ENCODE measurements at places on chromosomes 5 and 9.

DNA sequence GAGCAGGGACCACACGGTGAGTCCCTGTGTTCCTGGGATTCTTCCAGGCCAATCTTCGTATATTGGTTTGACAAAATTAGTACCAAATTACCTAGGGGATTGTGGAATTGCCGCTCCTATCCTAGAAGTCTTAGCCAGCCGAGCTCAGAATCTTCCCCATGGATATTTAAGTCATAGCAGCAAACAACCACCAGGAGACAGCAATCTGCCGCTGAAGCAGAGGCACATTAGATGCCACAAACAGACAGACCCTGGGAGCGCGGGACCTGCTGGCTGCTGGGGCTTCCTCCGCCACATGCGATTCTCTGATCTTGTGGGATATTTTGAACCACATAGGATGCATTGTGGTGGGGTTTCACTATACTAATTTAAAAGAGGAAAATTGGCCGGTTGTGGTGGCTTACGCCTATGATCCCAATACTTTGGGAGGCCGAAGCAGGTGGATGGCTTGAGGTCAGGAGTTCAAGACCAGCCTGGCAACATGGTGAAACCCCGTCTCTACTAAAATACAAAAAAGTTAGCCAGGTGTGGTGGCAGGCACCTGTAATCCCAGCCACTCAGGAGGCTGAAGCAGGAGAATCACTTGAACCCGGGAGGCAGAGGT, 31.7 kb upstream of the ZBTB43 start:
- DNase-seq = no peak

DNA sequence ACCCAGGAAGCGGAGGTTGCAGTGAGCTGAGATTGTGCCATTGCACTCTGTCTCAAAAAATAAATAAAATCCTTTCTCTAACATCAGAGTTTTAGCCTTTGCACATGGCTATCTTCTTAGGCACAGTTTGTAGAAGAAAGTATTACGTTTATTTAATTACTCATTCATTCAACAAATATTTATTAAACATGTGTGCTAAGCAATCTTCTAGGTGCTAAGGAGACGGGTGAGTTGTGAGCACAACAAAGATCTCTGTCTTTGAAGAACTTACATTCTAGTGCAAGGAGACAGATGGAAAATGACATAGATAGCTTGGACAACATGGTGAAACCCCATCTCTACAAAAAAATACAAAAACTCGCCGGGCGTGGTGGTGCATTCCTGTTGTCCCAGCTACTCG, 122.3 kb upstream of the MYO10 start:
- DNase-seq = no peak

- no peak for DNase-seq
These were observed at the start of gene CXXC5 for GRCh38 chr5:139648205-139649081. TSS of gene CXXC5 (plus strand) at chr5:139648349. CDS start at chr5:139680524, 32,175 bp downstream.

GRCh38 chr9:135183069-135183468, 95.6 kb downstream of the OLFM1 start:
- no peak for DNase-seq

DNA sequence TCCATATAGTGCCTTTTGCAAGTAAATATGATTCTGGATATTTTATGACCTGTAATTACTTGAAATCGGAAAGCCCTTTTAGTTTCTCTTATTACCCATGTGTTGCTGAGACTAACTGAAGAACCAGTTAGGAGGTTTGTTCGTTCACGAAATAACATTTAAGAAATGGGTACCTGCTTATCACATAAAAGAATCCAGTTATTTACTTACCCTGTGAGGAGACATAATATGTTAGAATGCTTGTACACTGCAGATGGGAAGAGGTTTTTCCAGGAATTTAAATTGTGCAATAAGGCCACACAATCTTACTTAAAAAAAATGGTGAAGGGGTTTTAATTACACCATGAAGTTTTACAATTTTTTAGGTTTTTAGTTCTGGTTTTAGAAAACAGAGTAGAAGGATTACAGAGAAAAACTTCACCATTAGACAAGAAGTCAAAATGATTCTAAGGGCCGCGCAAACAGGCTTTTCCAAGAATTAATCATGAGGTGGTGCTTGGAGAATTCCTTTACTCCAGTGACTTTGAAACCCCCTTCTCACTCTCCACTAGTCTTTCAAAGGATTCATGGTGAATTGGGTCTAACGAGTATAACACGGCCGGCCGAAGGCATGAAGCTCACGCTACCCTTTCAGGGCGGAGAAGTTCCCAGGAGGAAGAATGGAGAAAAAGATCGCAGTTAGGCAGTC, 1.1 kb upstream of the PTGER4 start:
- no peak for DNase-seq

GRCh38 chr9:99782962-99783718, 38.5 kb upstream of the NR4A3 start:
- no peak for DNase-seq

- DNase-seq = no peak
These were observed 3.5 kb downstream of the RPL7A start for GRCh38 chr9:133351526-133351907.

DNA sequence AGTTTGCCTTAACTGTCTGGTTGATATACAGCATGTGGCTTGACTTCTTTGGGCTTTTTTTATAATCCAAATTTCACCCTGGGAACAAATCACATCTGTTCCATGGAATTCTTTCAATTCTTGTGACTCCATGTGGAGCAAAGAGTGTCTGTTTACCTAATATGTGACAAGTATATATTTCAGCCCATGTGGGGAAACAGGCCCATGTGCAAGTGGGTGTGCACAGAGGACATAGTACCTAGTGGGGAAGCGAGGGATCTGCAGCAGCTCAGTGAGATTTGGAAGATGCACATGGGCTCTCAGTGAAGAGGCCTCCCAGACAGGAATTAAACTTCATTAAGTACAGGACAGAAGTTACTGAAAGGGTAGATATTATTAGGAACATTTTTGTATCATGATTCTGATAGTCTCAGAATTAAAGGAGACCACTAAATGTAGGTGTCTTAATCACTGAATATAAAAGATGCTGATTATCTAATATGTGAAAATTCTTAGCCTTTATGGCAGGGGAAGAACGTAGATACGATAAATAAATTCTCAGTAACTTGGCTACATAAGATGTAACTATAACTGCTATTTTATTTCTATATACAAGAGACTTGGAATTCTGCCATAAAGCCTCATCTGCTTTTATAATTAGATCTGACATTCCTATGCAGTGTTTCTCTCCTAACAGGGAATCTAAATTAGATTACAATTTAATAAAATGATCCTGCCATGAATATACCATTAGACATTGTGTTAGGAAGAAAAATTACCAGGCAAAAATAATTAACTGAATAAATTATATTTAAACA, 181.2 kb downstream of the SLC12A2 start:
- DNase-seq = no peak

- no peak for DNase-seq
These were observed 17.2 kb downstream of the MED10 start for GRCh38 chr5:6361101-6361500.

DNA sequence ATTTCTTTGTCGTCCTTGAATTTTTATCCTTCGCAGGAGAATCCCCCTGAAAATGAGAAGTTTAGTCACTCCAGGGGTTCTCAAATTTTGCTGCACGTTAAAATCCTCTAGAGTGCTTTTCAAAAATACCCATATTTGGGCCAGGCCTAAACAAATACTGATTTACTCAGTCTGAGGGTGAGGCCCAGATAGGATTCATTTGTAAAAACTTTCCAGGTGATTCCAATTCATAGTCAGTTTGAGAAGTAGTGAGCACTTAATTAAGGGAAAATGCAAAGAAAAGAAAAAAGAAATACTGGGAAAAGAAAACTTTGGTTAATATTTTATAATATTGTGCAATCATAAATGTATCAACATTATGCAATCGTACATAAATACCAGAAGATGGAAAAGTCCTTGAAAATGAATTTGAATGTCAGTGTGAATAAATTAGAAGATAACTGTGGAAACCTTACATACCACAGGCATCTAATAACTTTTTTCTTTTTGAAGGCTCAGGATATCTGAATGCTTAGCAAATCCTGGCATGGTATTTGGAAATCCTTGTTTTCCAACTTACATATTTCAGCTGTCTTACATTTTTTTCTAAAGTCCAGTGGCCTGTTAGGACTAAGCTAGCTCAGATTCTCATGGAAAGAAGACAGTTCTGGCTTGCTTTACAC, 116.5 kb upstream of the DAPK1 start:
- DNase-seq = no peak

DNA sequence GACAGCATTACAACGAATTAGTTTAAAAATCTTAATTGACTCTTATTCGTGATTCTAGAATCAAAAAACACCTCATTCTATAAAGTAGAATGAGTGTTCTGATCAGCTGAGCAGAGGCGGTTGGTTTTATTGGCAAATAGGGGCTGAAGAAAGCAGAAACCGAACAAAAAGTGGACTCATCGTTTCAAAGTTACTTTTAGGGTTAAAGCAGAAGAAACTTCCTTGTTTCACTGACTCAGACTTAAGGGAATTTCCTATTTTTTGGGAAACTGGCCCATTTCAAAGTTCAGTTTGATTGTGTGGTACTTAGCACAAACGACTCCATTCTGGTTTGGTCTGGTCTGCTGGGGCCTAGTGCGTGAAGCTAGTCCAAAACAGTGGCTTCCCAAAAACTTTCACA, 862 bp upstream of the NDUFB6 start:
- DNase-seq = no peak

- DNase-seq = no peak
These were observed 86.0 kb upstream of the TBC1D2 start for GRCh38 chr9:98341157-98342097.

Data from cortex of kidney (tissue), 1 donor.